ENCODE measurements at places on chromosomes 2 and 18.
A peak's percentile ranks its signal among the peaks of the same experiment; 100 is the strongest.

GRCh38 chr18:68427951-68428401, 286.9 kb downstream of the TMX3 start:
- peak; percentile 16 for DNase-seq

DNA sequence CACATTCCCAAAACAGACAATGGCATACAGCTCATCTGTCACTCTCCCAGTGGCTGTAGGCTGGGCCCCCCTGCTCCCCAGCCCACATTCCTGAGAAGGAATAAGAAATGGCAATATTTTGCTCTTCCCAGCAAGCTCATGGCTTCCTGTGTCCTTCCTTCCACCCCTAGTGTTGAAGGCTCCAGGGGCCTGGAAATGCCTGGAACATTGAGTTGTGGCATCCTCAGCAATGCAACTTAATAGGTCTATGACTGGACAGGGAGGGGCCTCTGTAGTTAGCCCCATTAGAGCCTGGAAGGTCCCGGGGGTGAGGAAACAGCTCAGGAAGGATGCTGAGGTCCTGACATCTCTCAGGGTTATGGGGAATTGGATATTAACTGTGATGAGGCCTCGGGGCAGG, 3.3 kb downstream of the KIF3C start:
- DNase-seq, result no peak

DNA sequence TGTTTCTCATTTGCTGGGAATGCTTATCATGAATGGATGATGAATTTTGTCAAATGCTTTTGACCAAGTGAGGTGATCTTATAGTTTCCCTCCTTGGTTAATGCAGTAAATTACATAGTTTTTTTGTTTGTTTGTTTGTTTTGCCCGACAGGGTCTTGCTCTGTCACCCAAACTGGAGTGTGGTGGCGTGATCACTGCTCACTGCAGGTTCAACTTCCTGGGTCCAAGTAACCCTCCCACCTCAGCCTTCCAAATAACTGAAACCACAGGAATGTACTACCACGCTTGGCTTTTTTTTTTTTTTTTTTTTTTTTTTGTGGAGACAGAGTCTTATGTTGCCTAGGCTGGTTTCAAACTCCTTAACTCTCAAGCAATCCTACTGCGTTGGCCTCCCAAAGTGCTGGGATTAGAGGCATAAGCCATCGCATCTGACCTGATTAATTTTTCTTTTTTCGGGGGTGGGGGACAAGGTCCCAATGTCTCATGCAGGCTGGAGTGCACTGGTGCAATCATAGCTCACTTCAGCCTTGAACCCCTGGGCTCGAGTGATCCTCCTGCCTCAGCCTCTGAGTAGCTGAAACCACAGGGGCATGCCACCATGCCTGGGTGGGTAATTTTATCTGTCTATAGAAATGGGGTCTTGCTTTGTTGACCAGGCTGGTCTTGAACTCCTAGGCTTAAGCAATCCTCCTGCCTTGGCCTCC, 48.6 kb downstream of the SMAD2 start:
- no peak for DNase-seq

GRCh38 chr18:20996418-20996817, 115.2 kb downstream of the ROCK1 start:
- no peak for DNase-seq

DNA sequence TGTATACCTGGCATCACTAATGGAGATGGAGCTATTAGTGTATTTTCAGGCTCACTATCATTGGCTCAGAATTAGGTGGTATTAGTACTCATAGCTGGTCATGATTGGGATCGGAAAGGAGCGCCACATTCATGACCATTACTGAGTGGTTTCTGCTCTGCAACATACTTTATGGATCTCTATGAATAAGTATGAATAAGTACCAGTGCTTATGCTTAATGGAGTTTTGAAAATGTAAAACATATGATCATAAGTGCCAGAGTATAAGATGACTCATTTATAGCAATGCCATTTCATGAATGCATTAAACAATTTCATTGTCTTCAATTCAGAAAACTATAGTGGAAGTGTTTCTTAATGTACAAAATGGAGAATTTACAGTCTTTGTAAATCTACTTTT, 156.7 kb downstream of the GALNT3 start:
- DNase-seq, result no peak

GRCh38 chr18:36297417-36298125, at the start of gene FHOD3:
Gene FHOD3 (plus strand): TSS chr18:36297713. CDS start chr18:36297836, 123 bp downstream.
- DNase-seq, result peak; percentile 70

DNA sequence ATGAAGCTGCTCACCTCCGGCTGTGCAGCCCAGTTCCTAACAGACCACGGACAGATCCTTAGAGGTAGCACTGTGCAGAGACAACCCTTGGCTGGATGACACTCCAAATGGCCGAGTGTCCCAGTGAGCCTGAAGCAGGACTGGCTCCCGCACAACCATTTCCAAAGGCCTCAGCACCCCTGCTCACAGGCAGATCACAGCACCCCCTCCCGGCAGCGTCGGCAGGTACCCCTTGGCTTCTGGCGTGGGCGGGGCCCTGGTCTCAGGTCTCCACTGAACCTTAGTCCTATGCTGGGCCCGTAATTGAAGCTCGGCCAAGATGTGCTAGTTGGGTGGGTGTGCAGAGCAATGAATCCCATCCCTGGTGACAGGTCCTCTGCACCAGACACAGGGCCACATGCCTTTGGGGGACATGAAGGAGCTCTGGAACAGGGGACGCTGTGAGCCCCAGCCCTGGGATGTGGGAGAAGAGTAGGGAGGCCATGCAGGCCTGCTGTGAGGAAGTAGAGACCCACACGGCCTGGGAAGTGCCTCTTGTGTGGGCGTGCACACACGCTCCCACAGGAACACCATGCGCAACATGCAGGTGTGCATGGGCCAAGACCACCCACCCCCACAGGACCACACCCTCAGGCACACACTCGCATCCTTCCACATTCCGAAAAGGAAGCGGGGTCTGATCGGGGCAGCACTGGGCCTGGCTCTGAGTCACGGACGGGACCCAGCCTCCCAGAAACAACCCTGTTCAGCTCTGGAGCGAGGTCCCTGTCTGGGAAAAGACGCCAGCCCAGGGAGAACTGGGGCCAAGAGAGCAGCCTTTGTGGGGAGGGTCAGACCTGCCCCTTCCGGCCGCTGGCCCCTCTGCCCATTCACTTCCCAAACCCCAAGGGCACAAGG, 2.8 kb downstream of the DUSP2 start:
- DNase-seq, result no peak

Measured in NCI-H1105 treated with DMSO at 0.1 percent for 48 hours (cell line).